ENCODE measurements at places on chromosomes 4 and X. TPM values are rescaled to one million over a fixed set of nuclear protein-coding genes. Genes with fewer than 3 reads are reported as not detected.

FABP2 gene
- not detected for total RNA-seq

ATP2B3 gene
- total RNA-seq, result not detected

SLC10A3 gene
- total RNA-seq, result 23.7 TPM

- peaks cover 16% of the 10 kb centered on the region for H3K36me3 ChIP-seq
- no peak overlapping the region for H3K27ac ChIP-seq
- no peak overlapping the region for H3K4me3 ChIP-seq
- H3K27me3 ChIP-seq, result no peaks in the 10 kb centered on the region
Measured at GRCh38 chr4:186621959-186622553, 66.7 kb upstream of the MTNR1A start.

DNA sequence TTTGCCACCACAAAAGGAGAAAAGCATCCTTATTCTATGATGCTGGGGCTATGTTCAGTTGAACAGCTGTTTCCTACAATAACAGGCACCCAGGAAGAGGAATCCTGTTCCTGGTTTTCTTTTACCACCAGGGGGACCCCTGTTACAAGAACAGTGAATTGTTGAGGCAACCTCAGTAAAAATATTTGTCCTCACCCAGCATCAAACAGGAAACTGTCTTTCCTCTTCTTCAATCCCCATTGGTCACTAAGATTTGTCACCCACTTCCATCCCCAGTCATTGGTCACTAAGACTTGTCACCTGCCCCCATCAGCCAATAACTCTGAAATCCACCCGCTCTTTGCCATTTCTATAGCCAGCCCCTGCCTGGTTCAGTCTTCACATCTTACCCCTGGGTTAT, 143.5 kb upstream of the GALNT7 start:
- H3K27me3 ChIP-seq, result no peaks in the 10 kb centered on the region
- H3K4me3 ChIP-seq, result no peak overlapping the region
- no peaks in the 10 kb centered on the region for H3K36me3 ChIP-seq

- H3K36me3 ChIP-seq, result no peaks in the 10 kb centered on the region
- H3K4me3 ChIP-seq, result no peak overlapping the region
- H3K27me3 ChIP-seq, result no peaks in the 10 kb centered on the region
- no peak overlapping the region for H3K27ac ChIP-seq
Measured at GRCh38 chr4:18636001-18636585, 614.5 kb upstream of the LCORL start.

DNA sequence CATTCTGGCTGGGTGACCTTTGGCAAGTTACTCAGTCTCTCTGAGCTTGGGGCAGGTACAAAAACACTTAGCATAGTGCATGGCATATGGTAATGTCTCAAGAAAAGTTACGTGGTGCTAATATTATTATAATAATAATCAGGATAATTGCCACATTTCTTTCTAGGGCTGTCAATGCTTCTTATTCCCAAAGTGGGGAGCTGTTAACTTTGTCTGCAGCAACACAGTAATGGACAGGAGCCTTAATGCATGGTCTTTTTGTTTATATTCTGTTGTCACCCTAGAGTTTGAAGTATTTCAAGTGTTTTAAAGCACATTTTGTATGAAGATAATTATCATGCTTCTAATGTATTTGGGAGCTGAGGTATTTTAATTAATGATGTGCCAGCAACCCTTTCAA, 121.8 kb downstream of the FHIP1A start:
- no peaks in the 10 kb centered on the region for H3K4me1 ChIP-seq
- no peaks in the 10 kb centered on the region for H3K36me3 ChIP-seq
- H3K27me3 ChIP-seq, result no peaks in the 10 kb centered on the region
- H3K4me3 ChIP-seq, result no peak overlapping the region

GRCh38 chr4:141932490-141932889, 296.1 kb downstream of the IL15 start:
- H3K27me3 ChIP-seq, result no peaks in the 10 kb centered on the region
- H3K27ac ChIP-seq, result no peak overlapping the region
- H3K36me3 ChIP-seq, result no peaks in the 10 kb centered on the region
- no peak overlapping the region for H3K4me3 ChIP-seq

Measured in upper lobe of right lung (tissue), 1 donor.